ENCODE measurements at places on chromosomes 11 and 22.

DNA sequence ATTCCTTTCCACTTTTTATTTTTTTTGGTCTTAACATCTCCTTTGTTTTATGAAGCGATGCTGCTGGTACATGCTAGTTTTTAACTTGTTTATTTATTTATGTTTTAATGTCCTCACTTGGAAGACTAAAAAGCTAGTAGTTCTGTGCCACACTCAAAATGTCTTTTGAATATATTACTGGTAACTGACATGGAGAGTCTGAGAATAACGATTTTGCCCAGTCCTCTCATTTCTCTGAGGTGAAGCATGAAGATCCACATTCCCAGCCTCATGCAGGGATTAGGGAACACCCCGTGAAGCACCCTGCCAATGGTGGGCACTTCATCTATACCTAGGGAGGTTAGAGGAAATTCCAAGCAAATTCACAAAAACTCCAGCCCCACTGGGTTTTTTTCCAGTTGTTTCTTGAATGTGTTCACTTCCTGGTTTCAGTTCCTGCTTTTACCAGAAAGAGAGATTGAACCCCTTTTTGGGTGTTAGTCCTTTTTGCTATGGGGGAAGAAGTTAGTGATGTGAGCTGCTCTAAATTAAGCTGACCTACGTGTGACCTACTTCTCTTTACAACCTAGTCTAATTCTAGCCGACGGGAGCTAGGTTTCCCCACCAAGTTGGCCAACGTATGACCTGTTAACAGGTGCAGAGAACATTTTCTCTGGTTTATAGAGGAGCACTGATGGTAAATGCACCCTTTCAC lies 106.1 kb downstream of the SLC1A2 start:
- no peak for DNase-seq

DNA sequence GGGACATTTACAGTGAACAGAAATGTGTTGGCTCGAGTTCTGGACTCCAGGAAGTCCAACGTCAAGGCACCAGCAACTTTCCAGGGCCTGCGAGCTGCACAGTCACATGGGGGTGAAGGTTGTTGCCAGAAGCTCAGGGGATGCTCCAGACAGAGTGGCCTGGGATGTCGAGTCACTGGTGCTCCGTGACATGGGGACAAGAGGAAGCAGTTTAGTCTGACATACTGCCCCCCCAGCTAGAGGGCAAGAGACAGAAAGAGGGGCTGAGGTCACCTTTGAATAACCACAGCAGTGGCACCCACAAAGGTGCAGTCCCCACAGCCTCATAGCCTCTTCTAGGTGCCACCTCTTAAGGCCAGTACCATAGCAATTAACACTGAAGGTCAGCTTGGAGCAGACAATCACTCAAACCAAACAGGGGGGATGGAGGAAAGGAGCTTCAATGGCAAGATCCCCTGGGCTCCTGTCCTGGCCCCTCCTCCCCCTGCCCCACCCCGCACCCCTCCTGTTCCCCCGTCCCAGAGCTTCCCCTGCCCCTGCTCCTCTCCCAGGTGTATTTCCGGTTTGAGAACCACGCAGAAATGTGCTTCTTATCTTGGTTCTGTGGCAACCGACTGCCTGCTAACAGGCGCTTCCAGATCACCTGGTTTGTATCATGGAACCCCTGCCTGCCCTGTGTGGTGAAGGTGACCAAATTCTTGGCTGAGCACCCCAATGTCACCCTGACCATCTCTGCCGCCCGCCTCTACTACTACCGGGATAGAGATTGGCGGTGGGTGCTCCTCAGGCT lies 3.8 kb downstream of the APOBEC3D start:
- DNase-seq, result no peak

- DNase-seq, result no peak
Observed at GRCh38 chr11:34252651-34253050, 105.2 kb downstream of the ABTB2 start.

GRCh38 chr11:28133146-28133545 lies 25.0 kb downstream of the METTL15 start:
- no peak for DNase-seq

GRCh38 chr11:117972044-117972443 lies 14.2 kb upstream of the IL10RA start:
- no peak for DNase-seq

GRCh38 chr11:36088266-36088972 lies 144.6 kb downstream of the LDLRAD3 start:
- DNase-seq, result no peak

DNA sequence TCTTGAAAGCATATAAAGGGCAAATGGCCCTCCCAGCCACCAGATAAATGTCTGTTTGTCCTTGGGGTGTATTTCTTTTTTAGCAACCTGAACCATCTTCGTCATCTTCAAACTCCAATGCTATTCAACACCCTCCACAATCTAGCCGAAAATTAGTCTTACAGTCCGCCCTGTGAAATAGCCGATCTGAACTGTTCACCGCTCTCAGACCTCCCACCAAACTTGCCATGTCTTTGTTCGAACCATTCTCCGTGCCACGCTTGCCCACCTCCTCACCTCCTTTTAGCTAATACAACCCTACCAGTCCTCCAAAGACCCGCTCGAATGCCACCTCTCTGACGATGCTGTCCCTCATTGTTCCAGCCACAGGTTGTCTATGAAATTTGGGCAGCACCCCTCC lies 46.0 kb downstream of the SC5D start:
- no peak for DNase-seq

GRCh38 chr11:36600180-36600579 lies 2.1 kb upstream of the RAG2 start:
- peak; percentile 49 for DNase-seq

GRCh38 chr11:45089676-45090499 lies 56.6 kb upstream of the PRDM11 start:
- DNase-seq, result no peak

DNA sequence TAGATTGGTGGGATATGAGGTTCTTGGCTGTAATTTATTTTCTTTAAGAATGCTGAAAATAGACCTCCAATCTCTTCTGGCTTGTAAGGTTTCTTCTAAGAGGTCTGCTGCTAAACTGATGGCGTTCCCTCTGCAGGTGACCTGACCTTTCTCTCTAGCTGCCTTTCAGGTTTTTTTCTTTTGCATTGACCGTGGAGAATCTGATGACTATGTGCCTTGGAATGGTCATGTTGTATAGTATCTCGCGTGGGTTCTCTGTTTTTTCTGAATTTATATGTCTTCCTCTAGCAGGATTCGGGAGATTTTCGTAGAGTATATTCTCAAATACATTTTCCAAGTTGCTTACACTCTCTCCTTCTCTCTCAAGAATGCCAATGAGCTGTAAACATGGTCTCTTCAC lies 122.2 kb downstream of the DDX10 start:
- DNase-seq, result no peak

GRCh38 chr11:27228232-27228905 lies 134.6 kb downstream of the CCDC34 start:
- no peak for DNase-seq

- peak; percentile 56 for DNase-seq
Observed at GRCh38 chr11:126544108-126545056, 188.9 kb downstream of the ST3GAL4 start.

- DNase-seq, result no peak
Observed at GRCh38 chr22:26725012-26725676, 67.8 kb downstream of the MIAT start.

DNA sequence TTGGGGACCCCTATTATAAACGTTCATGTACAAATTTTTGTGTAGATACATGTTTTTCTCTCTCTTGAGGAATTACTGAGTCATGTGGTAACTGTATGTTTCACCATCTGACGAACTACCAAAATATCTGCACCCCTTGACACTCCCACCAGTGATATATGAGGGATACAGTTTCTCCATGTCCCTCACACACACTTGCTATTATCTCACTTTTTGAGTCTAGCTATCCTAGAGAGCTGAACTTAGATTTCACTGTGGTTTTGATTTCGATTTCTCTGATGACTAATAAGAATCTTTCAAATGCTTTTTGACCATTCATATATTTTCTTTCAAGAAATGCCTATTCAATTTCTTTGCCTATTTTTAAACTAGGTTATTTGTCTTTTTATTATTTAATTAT lies 200.2 kb downstream of the PGR start:
- no peak for DNase-seq

DNA sequence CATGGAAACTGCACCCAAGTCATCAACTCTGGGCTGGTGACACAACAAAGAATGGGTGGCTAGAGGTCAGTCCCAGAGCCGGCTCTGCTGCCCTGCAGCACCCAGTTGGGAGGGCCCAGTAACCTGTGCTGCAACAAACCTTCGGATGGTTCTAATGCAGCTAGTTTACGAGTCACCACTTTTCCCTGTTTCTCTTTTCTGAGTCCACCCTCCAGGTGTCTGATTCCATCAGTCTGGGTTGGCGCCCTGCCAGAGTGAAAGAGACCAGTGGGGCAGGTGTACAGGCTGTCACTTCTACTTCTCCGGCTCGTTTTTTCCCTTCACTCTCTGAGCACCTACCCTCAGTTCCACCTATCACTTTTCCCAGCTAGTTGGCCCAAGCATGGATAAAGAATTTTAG lies 572.9 kb downstream of the NTM start:
- DNase-seq, result no peak

DNA sequence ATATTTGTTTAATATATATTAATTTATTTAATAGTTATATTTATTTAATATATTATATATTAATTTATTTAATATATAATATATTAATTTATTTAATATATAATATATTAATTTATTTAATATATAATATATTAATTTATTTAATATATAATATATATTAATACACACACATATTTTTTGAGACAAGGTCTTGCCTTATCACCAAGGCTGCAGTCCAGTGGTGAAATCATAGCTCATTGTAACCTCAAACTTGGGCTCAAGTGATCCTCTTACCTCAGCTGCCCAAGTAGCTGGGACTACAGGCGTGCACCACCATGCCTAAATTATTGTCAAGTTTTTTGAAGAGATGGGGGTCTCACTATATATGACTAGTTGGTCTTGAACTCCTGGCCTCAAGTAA lies 51.4 kb upstream of the DDI1 start:
- DNase-seq, result no peak

DNA sequence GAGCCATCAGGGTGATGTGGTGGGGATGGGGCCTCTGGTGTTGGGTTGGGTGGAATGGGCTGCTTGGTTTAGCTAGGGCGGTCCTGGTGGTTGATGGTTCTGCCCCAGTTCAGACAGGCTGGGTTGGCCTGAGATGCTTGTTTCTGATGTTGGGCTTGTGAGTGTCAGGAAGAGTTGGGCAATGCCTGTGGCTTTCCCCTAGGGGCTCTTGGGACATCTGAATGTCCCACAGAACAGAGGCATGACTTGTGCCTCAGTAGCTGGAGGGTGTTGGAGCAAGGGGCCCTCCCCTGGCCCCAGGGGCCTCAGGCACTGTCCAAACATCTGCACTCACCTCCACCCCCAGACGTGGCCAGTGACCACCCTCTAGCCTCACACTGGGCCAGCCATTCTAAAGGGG lies 14.0 kb upstream of the CTSD start:
- no peak for DNase-seq

DNA sequence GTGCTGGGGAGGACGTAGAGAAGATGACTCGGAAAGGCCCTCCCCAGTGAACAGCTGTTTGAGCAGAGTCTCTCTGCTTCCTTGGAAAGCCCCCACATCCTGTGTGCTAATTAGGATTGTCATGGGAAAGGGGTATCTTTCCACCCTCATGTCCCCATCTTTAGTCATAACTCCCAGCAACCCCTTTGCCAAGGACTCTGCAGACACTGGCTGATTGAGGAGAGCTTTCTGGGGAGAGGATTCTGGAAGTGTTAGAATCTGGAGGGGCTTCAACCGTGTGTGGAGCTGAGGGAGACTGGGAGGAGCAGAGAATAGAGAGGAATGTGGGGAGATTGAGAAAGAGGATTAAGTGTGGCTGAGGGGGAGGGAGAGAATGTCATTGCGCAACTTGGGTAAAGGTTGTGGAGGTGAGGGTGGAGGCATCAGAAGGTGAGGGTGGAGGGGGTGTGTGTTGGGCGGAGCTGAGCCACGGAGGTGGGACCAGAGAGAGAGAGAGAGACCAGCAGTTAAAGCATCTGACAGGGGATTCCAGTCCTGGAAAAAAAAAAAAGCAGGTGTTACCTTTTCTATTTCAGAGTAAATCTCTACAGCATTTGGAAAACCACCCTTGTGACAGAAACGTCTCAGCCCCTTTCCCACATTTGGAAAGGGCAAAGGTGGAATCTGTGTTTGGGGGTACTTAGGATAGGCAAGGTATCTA lies 2.2 kb downstream of the DTX4 start:
- DNase-seq, result peak; percentile 60

DNA sequence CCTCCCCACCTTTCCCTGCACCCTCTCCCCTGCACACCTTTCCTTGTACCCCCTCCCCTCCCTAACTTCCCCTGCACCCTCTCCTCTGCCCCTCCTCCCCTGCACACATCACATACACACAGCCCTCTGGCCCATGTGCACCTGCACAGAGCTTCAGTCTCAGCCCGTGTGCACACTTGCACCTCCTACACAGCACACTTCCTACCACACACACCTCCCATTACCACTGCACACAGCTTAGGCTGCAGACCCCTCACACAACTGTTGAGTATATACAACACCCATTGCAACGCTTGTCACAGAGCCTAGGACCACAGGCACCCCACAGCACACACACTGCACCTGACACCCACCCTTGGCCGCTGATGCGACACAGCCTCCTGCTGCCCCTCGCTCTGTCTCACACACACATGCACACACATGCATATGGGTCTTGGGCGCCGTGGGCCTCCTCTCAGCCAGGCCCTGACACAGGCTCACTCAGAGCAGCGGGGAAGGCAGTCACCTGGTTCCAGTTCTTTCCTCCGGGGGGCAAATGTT lies 411 bp downstream of the SIGIRR start:
- no peak for DNase-seq

DNA sequence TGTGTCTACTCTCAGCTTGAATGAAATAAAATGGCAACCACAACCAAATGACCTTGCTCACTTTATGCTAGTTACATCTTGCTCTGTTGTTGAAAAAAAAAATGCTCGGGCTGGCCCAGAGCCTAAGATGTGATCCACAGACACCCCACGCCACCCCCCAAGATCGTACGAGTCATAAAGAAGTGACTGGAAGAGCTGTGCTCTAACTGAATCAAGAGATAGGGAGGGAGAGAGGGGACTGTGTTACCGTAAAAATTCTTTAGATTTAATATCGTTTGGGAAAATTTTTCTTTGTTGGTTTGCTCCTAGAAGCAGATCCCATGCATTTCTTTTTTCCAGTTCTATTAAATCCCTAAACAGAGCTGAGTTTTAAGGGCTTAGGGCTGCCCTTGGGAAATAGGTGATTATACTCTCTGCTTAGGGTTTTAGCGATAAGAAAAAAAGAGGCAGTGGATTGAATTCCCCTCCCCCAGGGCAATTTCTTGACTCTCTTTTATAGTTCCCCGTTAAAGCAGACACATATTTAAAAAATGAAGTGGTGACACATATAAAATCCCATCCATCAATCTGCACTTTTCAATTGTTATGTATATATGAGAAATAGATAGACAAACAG lies 14.5 kb downstream of the MAML2 start:
- DNase-seq, result no peak
